Stimulated activated CD8-positive, alpha-beta memory T cell treated with anti-CD3 and anti-CD28 coated beads, Interleukin-12 subunit alpha, Interleukin-12 subunit beta, amount 100 ng/mL, for 4 hours (primary cell): ENCODE measurements at places on chromosomes 12 and 14.

- no peak for DNase-seq
Observed at GRCh38 chr12:58420503-58420902, 479.1 kb downstream of the ATP23 start.

DNA sequence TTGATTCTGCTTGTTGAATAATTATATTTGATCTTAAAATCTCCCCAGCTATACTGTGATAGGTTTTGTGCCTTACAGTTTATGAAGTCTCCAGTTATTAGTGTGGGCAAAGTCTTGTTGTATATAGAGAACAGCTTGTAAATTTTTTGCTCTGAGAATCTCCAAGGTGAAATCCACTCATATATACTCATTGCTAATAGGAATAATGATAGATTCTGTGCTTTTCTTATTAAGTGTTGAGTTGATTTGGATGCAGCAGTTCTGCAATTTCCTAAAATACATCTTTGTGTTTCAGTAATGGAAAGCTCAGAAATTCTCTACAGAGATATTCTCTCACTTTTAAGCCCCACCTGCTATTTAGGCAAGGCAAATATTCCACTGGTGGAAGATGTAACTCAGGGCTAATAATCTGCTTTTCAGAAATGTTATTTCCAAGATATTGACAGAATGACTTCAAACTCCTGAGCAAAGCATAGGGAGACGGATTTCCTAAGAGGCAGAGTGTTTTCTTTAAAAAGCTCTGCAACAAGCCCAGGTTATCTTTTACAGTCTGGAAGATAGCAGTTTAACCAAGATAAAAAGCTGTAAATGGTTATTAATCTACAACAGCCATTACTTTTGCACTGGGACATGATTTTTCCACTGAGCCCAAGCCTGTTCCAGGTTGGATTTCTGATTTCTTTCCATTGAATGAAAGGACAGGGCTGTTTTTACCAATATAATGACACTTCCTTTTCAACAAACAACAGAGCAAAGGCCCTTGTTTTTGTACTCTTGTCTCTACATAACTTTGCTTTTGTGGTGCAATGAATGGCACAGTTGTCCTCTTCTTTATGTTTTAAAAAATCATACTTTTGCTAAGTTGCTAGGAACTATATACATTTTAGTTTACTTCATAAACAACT lies 239.9 kb upstream of the ATP2B1 start:
- DNase-seq: no peak

- no peak for DNase-seq
Observed at GRCh38 chr14:42872786-42873185, 1266.1 kb downstream of the LRFN5 start.

- no peak for DNase-seq
Observed at GRCh38 chr12:17304503-17305347, 698.8 kb upstream of the LMO3 start.

DNA sequence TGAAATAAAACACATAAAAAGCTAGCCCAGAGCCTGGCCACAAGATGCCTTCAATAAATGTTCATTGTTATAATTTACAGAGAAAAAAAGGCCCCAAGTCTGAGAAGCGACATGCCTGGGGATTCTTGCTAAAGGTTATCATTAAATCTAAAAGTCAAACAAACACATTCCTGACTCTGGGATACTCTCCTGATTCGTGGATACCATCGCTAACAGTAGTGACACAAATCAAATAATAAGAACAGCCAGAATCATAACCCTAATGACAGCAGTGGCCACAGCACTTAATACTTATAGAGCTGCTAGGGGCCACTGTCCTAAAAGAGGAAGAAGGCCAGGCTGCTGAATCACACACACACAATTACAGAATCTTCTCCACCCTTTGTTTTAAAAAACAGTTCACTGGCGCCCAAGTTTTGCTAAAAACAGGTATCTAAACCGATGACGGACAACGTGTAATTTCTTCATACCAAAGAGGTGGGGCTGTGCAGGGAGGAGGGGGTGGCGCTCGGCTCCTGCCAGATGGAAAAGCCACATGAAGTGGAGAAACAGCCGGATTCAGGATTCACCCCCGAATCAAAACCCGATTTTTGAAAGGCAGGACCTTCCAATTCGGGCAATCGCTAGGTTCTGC lies 1.2 kb downstream of the CLIP1 start:
- no peak for DNase-seq

DNA sequence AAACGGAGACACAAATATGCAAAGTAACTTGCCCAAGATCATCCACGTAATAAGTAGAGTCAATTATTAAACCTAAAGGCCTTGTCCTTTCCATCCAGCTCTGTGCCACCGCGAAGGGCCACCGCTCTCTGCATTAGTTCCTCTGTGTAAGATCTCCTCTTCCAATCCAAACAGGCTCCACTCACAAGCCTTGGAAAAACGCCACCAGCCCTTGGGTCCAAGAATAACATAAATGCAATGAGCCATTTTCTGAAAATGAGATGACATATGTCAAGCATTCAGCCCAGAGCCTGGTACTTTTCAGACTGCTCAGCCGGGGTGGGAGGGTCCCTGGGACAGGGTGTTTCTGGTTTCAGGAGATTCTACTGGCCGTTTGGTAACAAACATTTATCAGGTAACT lies 30.0 kb downstream of the DGLUCY start:
- no peak for DNase-seq

DNA sequence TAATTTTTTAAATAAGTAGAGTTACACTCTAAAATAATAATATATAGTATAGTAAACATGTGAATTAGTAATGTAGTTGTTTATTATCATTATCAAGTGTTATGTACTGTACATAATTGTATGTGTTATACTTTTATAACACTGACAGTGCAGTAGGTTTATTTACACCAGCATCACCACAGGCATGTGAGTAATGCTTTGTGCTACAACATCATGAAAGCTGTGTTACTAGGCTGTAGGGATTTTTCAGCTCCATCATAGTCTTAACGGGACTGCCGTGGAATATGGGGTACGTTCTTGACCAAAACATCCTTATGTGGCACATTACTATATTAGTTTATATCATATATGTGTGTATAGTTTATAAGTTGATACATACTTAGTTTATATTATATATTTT lies 8.6 kb downstream of the FNTB start:
- DNase-seq: no peak

DNA sequence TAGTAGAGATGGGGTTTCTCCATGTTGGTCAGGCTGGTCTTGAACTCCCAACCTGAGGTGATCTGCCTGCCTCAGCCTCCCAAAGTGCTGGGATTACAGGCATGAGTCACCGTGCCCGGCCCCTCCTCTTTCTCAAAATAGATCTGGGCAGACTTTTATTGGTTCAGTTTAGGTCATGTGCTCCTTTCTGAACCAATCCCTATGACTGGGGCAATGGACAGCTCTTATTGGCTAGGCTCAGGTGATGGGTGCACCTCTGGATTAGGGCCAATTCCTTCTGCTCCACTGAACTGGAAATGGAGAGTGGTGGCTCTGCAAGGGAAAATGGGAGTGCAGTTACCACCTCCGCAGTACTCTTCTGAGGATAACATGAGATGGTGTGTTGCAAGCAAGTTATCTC lies 6.2 kb upstream of the ATP6V0A2 start:
- no peak for DNase-seq

- DNase-seq: no peak
Observed at GRCh38 chr12:98371419-98371818, 144.0 kb upstream of the TMPO start.

DNA sequence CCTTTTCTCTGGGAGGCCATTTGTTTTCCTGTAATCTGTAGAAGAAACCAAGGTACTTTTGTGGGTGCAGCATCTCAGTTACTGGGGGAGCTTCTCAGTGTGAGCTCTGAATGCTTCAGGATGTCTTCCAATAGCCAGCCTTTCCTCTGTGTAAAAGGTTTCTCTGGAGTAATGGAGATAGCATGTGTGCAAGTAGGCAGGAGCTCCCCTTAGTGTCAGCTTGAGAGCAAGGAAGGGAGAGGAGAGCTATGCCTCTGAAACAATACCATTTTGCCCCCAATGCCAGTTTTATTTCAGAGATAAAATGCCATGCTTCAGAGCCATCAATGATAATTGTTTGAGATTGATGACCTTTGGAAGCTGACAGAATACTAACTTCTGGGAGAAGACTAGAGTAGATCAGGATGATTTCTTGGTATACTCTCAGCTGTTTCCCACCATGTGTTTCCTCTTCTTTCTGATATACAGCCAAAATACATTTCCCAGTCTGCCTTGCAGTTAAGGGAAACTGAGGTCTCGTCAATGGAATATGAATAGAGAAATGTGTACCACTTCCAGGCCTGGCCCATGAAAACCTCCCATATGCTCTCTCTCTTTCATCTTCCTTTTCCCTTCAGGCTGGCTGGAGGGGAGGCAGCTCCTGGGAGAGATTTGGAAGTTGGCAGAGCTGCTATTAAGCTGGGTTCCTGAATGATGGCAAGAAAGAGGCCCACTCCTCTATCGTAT lies 125.7 kb downstream of the CRADD start:
- no peak for DNase-seq

GRCh38 chr12:31506515-31507306 lies 84.2 kb downstream of the DENND5B start:
- no peak for DNase-seq

GRCh38 chr14:95123891-95124579 lies 33.3 kb downstream of the DICER1 start:
- no peak for DNase-seq

- no peak for DNase-seq
Observed at GRCh38 chr12:27592548-27592947, 68.5 kb downstream of the PPFIBP1 start.

- no peak for DNase-seq
Observed at GRCh38 chr14:50025776-50026175, 90.6 kb downstream of the VCPKMT start.

- no peak for DNase-seq
Observed at GRCh38 chr14:73365727-73366126, 92.6 kb downstream of the NUMB start.

- DNase-seq: no peak
Observed at GRCh38 chr12:82359115-82359478, 768 bp downstream of the METTL25 start.

DNA sequence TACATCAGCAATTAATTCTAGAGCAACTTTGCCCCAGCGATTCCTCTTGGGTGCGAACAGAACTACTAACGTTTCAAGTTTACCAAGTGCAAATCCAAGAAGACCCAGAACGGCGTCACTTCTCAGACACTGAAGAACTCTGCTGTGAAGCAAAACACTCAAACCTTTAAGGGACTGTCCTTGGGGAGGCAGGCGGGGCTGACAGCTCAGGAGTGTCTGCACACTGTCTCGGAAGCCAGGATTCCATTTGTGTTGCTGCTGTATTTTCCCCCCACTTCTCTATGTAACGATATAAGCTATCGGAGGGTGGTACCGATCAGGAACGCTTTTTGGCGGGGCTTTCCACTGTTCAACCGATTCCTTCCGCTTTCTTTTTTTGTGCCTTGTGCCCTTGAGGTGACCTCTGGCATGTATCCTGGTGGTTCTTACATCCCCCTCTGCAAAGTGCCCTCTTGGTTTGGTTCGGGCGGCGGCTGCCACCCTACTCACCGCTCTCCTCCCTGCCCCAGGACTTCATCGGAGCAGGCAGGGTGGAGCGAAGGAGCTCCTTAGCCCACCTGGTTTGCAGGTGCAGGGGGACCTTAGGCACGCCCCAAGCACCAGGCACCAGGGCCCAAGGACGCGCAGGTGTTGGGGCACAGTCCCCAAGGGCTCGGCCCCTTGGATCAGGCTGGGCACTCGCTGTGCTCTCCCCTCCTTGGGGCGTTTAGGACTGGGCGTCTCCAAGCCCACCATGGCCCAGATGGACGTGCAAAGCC lies 19.2 kb upstream of the MLXIP start:
- no peak for DNase-seq

- DNase-seq: no peak
Observed at GRCh38 chr12:5459051-5459782, 27.3 kb downstream of the NTF3 start.

DNA sequence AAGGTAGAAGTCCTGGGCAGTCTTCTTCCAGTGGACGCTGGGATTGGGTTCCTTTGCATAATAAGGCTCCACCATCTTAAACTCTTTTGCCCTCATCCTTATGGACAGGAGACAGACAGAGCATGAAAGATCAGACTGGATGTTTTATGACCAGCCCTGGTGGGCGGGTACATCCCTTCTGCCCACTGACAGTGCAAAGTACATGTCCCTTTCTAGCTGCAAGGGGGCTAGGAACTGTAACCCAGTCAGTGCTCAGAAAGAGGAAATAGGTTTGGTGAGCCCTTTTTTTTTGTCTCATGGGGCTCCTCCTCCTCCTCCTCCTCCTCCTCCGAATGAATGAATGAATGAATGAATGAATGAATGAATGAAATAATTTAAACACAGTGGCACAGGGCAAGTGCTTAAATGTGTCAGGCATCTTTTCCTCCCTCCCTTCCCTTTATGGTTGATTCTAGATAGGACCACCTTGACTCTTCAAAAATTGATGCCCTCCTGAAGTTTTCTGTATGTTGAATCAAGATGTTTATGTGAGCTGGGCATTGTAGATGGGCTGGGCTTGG lies 36.4 kb upstream of the HNF1A start:
- DNase-seq: no peak

DNA sequence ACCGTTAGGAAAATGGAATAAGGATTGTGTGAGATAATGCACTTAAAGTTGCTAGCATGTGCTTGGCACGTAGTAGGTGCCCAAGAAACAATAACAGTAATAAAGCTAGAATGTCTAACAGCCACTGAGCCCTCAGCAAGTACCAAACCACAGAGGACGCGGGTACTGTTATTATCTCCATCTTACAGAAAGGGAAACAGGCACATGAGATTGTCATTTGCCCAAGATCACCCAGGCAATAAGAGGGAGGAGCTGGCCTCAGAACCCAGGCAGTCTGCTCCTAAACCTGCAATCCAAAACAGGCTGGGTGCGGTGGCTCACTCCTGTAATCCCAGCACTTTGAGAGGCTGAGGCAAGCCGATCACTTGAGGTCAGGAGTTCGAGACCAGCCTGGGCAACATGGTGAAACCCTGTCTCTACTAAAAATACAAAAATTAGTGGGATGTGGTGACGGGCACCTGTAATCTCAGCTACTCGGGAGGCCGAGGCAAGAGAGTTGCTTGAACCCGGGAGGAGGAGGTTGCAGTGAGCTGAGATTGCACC lies 5.1 kb upstream of the SDS start:
- DNase-seq: no peak

DNA sequence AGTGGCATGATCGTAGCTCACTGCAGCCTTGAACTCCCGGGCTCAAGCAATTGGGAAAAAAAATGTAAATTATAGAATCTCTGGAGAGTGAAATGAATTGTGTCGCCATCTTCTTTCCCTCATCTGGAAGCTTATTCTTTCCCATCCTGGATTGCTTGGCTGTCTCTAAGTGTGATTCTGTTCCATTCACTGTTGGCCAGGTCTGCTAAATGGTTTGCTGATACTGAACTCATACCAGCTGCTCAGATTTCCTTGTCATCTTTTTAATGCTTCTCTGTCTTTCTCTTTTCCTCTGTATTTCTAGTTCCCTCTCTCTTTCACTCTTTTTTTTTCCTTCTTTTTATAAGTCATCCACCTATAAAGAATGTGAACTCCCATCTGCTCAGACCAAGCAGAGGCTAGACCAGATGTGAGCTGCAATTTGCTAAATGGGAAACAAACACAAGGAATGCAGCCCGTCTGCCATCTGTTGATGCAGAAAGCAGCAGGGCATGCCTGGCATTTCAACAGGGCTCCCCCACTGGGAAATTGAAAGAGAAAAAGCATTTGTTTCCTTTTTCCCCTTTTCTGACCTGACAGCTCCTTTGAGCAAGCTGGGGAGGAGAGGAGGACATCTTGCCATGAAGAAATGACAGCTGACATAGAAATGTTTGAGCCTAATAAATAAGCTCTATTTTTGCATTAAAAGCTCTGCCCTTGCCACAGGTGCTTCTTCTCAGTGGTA lies 1823.6 kb upstream of the FLRT2 start:
- no peak for DNase-seq

GRCh38 chr12:98224584-98225221 lies 290.7 kb upstream of the TMPO start:
- no peak for DNase-seq

- DNase-seq: no peak
Observed at GRCh38 chr14:57009585-57010515, 199.6 kb upstream of the OTX2 start.
